ENCODE measurements at places on chromosomes 5 and 9.

GRCh38 chr5:151961557-151961956 lies 36.9 kb upstream of the GLRA1 start:
- no peak for DNase-seq

DNA sequence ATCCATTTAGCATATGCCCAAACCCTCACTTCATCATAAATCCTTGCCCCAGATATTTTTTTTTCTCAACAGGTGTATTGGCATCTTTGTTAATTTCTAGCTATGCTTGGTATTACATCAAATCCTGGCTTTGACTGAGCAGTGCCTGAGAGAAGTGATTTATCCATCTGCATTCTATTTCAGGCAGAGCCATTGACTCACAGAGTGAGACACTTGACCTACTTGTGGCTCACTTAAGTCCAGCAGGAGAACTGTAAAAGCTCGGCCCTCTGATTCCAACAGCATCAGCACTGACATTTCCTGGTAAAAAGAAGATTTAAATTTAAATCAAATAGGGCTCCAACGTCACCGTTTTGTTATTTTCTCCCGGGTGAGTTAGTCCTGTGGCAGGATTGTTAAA lies 93.4 kb downstream of the PLK2 start:
- no peak for DNase-seq

GRCh38 chr5:98975223-98975622 lies 46.4 kb upstream of the CHD1 start:
- DNase-seq: no peak

DNA sequence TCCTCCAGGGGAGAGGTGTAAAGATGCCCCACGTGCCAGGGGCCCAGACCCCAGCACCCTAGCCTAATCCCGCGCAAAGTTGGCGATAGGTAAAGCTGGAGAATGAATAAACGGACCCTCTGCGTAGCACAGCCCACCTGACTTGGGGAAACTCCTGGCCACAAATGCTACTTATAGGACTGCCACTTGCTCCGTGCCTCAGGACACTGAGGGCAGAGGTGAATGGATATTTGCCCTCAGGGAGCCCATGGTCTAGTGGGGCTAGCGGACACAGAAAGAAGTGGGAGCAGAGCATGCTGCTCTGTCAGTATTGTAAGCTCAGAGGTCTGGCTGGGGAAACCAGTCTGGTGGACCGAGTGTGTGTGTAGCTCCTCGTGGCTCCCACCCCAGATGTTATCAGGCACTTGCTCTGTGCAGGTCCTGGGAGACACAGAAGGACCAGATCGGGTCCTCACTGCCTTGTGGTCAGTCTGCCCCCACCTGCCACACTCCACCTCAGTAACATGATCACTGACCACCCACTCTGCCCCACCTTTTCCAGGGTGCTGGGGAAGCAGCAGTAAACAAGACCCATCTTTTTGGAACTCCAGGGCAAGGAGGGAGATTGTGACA lies 841 bp downstream of the GRK6 start:
- no peak for DNase-seq

DNA sequence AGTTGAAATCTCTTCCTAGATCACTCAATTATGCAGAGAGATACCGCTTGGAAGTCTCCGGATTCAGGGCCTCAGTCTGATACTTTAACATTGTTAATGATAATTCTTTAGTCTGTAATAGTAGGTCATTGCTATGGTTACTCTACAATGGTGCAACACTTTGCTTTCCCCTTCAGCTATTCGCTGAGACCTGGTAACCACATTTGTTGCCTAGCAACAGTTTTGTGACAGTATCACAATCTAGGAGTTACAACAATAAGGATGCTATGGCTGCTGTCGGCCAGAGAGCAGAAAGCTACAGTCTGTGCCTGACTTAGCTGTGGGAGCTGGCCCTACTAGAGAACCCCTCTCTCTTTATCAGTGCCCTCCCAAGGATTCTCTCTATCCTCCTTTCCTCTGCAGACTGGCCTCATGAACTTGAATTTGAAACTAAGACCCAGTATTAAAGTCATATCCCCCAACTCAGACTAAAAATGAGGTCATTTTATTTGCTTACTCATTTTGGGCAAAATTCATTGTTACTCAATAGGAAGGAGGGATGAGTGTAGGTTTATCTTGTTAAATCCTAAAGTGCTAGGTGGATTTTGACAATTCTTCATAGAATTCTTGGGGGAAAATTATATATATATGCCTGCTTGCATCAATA lies 39.3 kb downstream of the NR2F1 start:
- no peak for DNase-seq

- no peak for DNase-seq
These were observed 179.4 kb downstream of the SEMA6A start for GRCh38 chr5:116395226-116395625.

DNA sequence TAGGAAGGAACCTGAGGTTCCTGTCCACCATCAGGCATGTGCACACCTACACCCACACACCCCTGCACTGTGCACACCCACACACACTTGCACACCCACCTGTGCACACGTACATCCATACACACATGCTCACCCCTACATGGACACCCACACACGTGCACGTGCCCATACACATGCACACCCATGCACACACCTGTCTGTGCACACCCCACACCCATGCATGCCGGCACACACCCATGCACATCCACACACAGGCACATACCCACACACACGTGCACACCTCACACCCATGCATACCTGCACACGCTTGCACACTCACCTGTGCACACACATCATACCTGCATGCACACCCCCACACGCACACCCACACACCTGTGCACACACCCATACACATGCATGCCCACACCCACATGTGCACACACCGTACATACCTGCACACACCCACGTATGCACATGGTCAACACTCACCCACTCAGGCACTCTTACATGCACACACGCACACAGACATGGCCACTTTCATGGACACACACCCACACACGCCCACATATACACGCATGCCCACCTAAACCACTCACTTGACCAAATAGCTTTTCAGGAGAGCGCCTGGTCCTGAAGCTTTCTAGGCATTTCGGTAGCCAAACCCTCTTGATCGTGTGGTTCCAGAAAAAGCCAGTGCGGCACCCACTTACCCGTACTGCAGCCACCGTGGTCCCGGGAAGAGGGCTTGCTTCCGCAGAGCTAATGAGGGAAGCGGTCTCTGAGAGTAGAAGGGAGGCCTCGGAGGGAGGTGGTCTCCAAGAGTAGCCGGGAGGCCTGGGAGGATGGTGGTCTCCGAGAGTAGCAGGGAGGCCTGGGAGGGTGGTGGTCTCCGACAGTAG lies 36.7 kb upstream of the CLPTM1L start:
- DNase-seq: no peak

- DNase-seq: no peak
These were observed 44.0 kb upstream of the PLPP1 start for GRCh38 chr5:55578771-55579170.

DNA sequence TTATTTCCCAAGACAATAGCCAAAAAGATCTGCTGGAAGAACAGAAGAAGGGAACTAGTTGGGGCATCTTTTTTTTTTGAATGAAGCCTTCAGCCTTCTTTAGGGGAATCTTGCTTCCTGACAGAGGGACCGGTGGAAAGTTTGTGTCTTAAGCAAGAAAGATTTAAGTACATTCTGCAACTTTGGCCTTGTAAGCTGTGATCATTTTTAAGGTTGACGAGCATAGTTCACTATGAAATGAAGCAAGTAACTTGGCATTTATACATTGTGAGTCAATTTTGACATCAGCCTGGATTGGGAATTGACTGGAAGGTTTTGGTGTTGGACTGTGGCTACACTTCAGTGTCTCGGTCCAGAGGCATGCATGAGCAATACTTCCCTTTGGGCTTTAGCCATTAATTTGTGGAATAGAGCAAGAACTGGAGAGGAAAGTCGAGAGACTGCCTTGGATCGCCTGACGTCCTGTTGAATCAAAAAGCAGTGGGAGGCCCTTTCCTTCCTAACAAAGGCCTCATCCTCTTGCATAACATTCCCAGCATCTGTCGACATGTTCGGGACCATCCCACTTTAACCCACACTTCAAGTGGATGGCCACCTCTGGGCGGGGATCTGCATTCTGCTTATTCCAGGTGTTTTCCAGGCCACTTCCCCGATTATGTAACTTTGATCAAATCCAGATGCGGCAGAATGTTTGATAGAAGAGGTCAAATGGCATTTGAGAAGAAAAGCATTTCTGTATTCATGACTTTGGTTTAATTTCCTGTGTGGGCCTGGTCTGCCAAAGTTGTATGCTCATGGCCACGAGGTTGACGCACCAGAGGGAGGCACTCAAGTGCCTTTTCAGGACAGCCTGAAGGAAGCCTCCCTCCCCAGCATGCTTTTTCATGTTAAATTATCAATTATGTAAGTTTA lies 12.5 kb downstream of the ABL1 start:
- DNase-seq: no peak

- DNase-seq: no peak
These were observed 22.4 kb downstream of the BOD1 start for GRCh38 chr5:173594061-173594460.

GRCh38 chr9:116757030-116757429 lies 69.9 kb downstream of the TRIM32 start:
- DNase-seq: no peak

DNA sequence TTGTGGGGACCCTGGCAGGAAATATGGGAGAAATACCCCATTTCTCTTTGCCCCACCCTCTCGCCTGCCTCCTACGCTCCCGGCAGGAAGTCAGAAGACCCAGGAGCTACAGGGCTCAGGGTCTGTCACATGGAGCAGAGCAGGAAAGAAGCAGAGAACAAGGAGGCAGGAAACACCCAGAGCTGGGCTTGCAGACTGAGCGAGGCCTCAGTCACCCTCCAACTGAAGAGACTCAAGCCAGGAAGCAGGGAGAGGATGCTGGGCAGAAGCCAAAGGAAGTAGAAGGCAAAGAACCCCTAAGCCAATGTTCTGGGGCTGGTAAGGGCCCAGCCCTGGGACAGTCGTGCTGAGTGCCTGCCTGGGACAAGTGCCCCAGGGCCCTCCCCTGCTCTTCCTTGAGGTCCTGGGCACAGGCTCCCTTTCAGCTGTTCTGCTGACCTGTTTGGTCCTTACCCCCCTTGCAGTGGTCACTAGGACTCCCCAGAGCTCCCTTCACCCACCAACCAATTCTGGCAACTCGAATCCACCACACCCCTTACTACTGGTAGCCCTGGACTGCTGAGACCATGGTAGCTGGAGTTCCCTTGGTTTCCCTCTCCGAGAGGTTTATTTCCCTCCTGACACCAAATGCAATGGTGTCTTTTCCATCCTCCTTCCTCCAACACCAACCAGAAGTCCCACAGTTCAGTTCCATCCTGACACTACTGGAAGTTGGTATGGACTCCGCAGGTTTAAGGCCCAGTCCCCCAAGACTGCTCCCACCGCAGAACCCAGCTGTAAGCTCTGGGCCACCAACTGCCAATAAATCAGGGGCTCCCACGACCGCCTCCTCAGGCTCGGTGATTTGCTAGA lies 157.5 kb downstream of the COL23A1 start:
- DNase-seq: no peak

DNA sequence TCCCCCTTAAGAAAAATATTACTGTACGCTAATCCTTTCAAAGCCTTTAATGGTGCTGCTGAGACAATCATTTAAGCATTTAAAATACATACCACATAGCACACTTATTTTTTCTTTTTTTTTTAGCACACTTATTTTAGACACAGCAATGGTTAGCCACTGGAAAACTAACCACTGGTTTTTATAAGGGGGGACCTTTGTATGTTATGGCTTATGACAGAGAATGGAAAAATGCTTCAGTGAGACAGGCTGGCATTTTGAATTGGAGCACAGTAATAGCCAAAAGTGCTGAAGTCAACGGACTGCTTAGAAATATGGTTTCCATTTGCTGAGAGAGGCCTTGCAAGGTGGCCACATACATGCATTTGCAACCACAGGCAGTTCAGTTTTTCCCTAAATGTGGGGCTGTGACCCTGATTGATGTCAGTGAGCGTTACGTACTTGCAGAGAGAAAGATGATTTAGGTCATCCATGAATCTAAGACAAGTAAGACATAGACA lies 28.5 kb downstream of the AOPEP start:
- DNase-seq: no peak

GRCh38 chr5:83583859-83584258 lies 112.3 kb downstream of the VCAN start:
- no peak for DNase-seq

- no peak for DNase-seq
These were observed 29.8 kb downstream of the NEUROG1 start for GRCh38 chr5:135505973-135506372.

DNA sequence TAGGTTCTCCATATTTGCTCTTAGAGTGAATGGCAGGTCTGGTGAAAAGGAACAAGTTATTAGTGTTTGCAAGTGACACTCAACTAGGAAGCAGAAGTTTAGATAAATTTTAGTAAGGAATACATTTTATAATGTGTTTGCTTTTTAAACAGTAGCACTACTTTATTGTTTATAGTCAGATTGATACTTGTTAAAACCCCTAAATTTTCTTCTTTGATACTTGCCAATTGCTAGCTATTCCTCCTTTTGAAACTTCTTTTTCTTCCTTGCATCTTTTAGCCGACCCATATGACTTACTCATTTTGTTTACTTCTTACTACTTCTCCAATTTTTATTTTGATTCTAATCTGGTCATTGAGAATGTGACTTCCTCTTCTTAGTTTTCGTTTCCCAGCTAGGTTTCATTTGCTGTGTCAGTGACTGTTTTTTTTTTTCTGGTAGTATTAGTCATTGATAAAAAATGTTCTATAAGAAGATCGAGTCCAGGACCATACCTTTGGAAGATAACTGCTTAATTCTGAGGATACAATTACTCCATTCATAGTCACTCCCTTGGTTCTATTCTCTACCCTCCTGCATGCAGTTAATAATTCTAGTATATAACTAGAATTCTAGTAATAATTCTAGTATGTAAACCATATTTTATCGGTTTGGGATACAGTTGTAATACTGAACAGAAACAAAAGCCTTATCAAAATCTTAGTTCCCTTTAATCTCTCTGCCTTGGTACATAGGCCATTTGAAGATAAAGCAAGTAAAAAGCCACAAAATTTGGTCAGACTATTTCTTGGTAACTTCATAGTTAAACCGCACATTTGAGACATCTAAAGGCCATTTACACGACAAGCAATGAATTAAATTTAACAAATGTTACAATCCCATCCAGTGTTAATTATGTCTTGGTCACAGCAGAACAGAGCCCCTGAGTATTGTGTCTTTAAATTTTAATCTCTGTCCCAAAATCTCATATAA lies 2.8 kb upstream of the RICTOR start:
- DNase-seq: no peak

DNA sequence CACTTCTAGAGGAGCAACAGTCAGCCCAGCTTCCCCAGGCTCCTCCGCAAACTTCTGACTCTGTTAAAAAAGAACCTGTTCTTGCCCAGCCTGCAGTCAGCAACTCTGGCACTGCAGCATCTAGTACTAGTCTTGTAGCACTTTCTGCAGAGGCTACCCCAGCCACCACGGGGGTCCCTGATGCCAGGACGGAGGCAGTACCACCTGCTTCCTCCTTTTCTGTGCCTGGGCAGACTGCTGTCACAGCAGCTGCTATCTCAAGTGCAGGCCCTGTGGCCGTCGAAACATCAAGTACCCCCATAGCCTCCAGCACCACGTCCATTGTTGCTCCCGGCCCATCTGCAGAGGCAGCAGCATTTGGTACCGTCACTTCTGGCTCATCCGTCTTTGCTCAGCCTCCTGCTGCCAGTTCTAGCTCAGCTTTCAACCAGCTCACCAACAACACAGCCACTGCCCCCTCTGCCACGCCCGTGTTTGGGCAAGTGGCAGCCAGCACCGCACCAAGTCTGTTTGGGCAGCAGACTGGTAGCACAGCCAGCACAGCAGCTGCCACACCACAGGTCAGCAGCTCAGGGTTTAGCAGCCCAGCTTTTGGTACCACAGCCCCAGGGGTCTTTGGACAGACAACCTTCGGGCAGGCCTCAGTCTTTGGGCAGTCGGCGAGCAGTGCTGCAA lies 72.8 kb downstream of the NUP214 start:
- DNase-seq: no peak

- no peak for DNase-seq
These were observed 1.7 kb downstream of the CAMK4 start for GRCh38 chr5:111225926-111226325.

All from right kidney (tissue), 9 donors.